Fibroblast of skin of scalp (primary cell): ENCODE measurements at places on chromosomes 3 and 15.

- DNase-seq = no peak
Measured at GRCh38 chr3:186946756-186947375, 16.5 kb downstream of the ST6GAL1 start.

GRCh38 chr3:162507397-162507796, 1010.8 kb downstream of the OTOL1 start:
- DNase-seq = peak; percentile 12

GRCh38 chr15:74695597-74696397, at the start of gene EDC3:
Gene EDC3 (minus strand): TSS chr15:74696024. CDS start chr15:74675124, 20,900 bp downstream.
- peak; percentile 90 for DNase-seq

GRCh38 chr3:31714495-31715280, 182.0 kb downstream of the STT3B start:
- DNase-seq = no peak

DNA sequence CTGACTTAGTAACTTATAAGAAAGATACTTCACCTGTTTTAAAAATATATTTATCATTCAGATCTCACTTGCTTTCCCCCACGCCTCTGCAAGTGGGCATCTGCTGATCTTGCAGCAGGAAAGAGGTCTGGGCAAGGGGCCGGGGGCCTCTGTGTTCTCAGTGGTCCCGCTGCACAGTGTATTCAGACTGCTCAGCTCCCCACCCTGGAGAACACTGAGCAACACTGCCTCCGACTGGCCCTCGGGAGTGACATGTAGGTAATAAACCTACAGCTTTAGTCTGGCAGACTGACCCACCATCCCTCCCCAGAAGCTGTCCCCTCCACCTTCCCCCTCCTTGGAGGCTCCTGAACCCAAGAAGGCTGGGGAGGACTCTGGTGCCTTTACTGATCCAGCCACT, 43.8 kb downstream of the GABRB3 start:
- DNase-seq = no peak

GRCh38 chr3:23004971-23005370, 198.2 kb upstream of the UBE2E2 start:
- DNase-seq = peak; percentile 57

DNA sequence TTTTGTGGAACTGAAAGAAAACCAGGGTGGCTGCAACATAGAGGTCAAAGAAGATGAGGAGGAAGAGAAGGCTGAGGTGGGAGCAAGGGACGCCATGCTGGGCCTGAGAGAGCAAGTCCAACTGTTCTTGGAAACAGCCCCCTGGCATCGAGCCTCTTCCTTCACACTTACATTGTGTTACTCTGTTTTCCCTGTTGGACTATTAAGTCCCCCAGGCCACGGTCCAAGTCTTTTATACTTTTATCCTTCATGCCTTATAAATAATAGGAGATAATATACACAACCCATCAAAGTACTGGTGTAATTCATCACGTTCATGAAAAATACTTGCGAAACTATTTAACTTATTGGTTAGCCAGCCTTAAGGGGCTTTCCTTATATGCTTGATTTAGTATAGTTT, 79.3 kb downstream of the ATG7 start:
- no peak for DNase-seq
